ENCODE measurements at places on chromosomes 3 and 15.

DNA sequence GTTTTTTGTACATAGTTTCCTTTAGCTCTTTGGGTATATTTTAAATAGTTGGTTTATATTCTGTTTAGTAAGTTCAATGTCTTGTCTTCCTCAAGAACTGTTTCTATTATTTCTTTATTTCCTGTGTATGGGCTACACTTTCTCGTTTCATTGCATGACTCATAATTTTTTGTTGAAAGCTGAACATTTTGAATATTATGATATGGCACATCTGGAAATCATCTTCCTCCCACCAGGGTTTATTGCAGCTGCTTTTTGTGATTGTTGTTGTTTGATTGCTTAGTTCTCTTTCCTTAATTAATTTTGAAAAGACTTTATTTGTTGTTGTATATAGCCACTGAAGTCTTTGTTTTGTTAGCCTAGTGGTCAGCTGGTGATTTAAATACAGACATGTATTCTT is 43.8 kb downstream of the LSM3 start:
- DNase-seq: no peak

- DNase-seq: no peak
Observed at GRCh38 chr3:112804021-112804420, 42.6 kb downstream of the CD200R1L start.

DNA sequence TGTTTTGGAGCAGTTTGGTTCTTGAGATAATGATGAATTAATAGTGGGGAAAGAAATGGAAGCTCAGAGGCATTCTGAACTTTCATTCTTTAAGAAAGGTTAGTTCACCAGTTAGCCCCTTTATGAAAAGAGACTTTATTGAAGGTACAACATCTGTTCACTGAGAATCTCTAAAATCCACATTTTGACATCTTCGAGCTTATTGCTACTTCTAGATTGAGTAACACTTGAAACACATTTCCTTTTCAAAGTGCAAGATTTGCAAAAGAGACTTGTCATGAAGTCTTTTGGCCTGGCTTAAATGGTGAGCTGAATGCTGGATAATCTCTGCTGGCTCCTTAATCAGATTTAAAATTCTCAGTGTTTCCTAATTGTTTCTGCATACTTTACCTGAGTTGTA is 42.3 kb downstream of the RAB8B start:
- no peak for DNase-seq

- no peak for DNase-seq
Observed at GRCh38 chr3:65857327-65857726, 181.4 kb downstream of the MAGI1 start.

DNA sequence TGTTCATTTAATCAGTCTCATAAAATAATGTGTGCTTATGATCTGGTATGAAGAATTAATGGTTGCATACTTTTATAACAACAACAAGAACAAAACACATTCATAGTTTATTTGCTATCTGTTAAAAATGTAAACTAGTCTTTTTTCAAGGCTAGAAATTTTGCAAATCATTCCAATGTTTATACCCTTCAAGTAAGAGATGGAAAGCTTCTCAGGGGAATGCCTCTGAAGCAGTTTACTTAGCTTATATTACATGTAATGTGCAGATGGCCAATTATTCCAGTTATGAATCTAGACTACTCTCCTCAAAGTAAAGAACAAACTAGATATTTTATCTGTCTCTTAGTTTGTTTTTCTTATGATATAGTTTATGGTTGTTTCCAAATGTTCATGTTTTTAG is 575.4 kb downstream of the NAALADL2 start:
- DNase-seq: no peak

DNA sequence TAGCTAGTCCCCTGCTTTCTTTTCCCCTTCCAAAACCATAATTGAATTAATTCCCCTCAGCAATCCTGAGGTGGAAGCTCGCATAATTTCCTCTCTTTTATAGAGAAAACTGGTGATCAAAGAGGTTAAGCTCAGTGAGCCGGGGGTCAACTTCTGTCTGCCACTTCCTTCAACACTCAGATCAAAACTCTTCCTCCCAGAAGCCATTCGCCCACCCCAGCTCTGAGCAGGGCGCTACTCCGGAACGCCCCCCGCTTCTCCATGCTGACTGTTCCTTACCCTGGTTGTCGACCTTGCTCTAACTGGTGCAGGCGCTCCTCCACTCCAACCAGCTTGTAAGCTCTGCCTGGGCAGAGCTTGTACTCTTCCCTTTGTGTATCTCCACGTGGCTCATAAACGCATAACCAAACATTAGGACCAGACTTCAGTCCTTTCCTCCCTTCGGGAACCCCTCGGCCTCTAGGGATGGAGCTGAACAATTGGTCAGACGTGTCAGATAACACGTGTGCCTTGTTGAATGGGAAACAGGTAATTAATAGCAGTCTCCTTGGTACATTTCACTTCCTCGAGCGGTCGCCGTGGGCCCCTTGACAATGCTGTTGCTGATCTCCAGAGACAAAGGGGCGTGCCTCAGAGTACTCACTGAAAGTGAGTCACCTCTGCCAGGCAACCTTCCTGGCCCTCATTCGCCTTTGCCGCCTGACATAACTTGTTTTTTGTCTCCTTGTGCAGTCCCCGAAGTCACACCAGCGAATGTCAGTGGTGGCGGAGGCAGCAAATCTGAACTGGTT is 71.8 kb downstream of the IL5RA start:
- no peak for DNase-seq

GRCh38 chr3:117553461-117553860 is 843.9 kb downstream of the TUSC7 start:
- DNase-seq: no peak

- DNase-seq: no peak
Observed at GRCh38 chr3:150264561-150265279, 143.4 kb upstream of the TSC22D2 start.

- no peak for DNase-seq
Observed at GRCh38 chr3:184240384-184241140, 8.2 kb downstream of the ALG3 start.

GRCh38 chr15:50235794-50236193 is 29.7 kb downstream of the HDC start:
- no peak for DNase-seq

DNA sequence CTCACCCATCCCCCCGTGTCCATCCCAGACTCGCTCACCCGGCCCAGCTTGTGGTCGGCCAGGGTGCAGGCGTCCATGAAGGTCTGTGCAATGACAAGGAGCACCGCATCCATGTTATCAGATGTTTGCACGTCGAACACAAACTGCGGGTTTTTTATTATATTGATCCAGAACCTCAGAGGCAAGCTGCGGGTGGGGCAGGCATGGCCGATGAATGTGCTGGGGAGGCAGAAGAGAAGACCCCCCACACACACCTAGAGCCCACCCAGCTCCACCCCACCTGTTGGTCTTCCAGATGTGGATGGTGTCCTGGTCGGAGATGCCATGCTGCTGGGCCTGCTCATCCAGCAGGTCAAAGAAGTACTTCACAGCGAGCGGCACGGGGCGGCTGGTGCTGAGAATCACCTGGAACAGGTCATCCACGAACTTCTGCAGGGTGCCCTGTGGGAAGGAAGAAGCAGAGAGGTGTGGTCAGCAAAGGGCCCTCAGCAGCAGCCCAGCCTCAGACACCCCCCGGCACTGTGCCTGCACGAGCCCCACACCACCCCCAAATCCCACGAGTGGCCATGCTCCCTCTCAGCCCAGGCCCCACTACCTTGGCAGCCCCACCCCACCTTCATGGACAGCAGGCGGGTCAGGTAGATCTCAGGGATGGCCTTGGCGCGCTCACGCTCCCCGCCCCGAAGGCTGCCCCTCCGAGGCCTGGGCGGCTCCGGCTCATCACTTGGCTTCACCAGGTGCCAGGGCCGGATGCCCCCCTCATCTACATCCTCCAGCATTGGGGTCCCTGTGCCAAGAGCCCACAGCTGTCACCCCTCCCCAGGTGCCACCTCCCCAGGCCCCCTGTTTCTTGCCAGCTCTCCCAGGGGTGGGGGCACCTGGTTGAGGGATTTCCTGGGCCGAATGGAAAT is 20.3 kb downstream of the PLXNB1 start:
- no peak for DNase-seq

GRCh38 chr3:188728371-188728896 is 443.3 kb upstream of the TPRG1 start:
- DNase-seq: no peak

DNA sequence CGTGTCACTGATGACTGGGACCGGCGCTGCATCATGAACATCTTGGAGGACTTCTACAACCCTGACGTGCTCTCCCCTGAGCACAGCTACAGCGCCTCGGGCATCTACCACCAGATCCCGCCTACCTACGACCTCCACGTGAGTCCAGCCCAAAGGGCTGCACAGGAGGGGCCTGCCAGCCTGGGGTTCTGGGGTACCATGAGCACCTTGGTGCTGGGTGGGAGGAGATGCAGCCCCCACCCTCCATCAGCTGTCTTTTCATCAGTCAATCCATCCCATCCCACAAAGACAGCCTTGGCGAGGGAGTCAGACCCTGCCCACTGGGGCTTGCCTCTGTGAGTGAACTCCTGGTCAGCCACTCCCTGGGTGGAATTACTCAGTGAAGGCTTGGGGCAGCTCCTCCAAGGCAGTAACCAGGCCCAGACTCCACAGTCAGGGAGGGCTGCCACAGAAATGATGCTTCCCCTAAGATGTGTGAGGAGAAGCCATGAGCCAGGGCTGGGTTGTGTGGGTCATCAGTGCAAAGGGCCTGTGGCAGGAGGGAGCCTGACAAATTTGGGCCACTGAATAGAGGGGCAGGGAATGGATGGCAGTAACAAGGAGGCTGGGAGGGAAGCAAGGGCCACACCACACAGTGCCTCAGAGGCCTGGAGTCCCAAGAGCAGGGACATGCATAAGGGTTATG is 47.9 kb downstream of the SEMA3G start:
- no peak for DNase-seq

GRCh38 chr3:36874424-36874823 is 70.4 kb downstream of the TRANK1 start:
- no peak for DNase-seq

- DNase-seq: no peak
Observed at GRCh38 chr15:39194106-39194830, 386.6 kb upstream of the THBS1 start.

DNA sequence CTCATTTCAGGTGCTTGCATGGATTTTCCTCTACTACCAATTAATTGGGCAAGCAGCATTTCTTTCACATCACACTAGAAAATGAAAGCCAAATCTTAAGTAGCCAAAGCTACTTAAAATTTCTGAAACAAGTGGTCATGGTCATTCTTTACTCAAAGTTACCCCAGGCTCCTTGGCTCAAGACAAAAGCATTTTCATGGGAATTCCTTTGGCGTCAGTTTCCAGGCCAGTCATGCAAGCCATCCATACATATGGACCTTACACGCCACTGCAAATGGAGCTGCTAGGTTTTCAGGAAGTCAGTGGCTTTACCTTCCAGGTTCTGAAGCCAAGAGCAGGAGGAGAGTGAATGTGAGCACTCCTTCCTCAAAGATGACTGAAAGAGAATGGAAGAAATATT is 83.7 kb upstream of the IL12A start:
- no peak for DNase-seq

GRCh38 chr3:38713121-38713520 is 63.6 kb upstream of the SCN5A start:
- no peak for DNase-seq

GRCh38 chr15:80093854-80094418 is 34.5 kb downstream of the ZFAND6 start:
- peak; percentile 25 for DNase-seq

DNA sequence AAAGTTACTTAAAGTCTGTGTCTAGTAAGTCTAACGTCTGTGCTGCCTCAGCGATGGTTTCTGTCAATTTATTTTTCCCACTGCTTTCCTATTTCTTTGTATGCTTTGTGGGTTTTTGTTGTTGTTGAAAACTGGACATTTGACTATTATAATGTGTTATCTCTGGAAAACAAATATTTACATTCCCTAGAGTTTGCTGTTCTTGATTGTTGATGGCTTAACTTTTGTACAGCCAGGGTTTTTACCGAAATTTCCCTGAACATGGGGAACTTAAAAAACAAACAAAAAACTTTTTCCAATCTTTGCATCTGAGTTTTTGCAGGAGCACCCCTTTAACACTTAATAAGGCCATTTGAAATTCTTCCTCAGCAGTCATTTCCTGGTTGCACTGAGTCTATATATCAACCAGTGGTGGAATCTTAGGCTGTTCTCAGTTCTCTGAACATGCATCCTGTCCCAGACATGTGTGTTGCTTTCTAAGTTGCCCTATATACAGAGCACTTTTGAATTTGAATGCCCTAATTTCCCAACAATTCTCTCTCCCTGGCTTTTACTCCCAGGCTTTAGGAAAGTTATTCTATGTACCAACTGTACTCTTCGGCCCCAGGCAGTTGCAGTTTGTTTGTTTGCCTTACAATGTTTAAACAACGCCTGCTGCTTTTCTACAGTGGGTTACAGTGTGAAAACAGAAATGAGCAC is 11.8 kb upstream of the PIAS1 start:
- no peak for DNase-seq

DNA sequence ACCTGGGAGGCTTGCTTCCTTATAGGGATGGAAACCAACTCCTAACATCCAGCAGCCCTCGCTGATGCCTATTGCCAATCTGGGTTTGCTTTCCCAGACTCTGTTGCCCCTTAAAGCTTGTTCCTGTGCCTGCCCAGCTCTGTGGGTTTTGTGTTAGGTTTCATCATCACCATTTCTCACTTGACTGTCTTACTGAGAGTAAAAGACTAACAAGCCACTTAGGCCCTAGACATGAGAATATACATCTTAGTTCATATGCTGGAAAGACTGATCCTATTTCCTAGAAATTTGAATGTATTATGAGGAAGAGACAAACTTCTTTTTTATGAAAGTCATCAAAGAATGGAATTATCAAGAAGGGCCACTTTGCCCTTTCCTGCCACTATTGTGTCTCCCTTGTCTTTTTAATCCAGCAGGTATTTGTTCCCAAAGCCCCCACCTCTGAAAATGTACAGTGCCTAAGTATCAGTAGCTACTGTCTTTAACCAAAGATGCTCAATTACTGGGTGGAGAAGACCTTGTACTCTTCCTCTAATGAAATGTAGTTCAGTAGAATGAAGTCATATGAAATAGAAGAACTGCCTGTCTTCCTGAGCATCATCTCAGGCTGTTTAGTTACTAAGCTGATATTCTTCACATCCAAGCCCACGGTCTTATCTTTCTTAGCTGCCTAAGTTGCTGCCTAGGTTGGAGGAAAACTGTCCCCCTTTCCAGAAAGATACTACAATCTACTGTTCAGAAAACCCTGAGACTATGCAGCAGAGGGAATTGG is 59.8 kb upstream of the ZPLD1 start:
- DNase-seq: no peak

DNA sequence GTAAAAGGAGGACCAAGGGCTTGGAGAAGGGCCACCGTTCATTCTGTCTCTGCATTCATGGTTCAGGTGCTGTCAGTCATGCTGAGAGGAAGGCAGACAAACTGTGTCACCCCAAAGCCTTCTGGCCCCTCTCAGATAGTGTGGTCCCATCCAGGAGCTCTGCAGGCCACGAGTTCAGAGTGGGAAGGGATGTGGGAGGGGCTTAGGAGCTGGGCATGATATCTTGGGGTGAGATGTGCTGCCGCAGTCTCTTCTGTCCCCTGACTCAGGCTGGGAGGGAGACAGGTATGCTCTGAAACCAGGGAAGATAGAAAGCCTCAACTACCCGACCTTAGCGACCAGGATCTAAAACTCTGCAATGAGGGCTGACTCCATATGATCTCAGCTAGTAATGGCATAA is 19.6 kb upstream of the MYO1E start:
- DNase-seq: no peak
